Left colon (tissue), 2 donors: ENCODE measurements at places on chromosomes 6 and 20. TPM values are rescaled to one million over a fixed set of nuclear protein-coding genes. Genes with fewer than 3 reads are reported as not detected.

The CDH26 gene
- total RNA-seq = 0.45 TPM

The SLC16A10 gene
- total RNA-seq = 4.0 TPM

The WDR46 gene
- total RNA-seq = 27.7 TPM

The RIPK1 gene
- total RNA-seq = 35.0 TPM

The SLC17A3 gene
- total RNA-seq = not detected

The POLR3F gene
- total RNA-seq = 4.5 TPM

The FAM229B gene
- total RNA-seq = 0.49 TPM
